Smooth muscle cell of trachea (primary cell): ENCODE measurements at places on chromosomes 13 and 19. TPM values are rescaled to one million over a fixed set of nuclear protein-coding genes. Genes with fewer than 3 reads are reported as not detected.

TYROBP gene
- 0.33 TPM in 1 of 2 replicates, not detected in the other for total RNA-seq

PGLYRP1 gene
- total RNA-seq = not detected in 2 replicates

SPATA13 gene
- total RNA-seq = 13.4 and 19.4 TPM in 2 replicates

ZNF579 gene
- 5.2 and 9.3 TPM in 2 replicates for total RNA-seq
